ENCODE measurements at places on chromosomes 11 and 22. TPM values are rescaled to one million over a fixed set of nuclear protein-coding genes. Genes with fewer than 3 reads are reported as not detected.

The ZP1 gene
- 0.73 TPM for total RNA-seq

The CASP1 gene
- total RNA-seq = 15.4 TPM

The PLXNB2 gene
- 122 TPM for total RNA-seq

The MYO18B gene
- total RNA-seq = 0.15 TPM

The SLC22A12 gene
- not detected for total RNA-seq

The RAB39A gene
- total RNA-seq = 1.0 TPM

GRCh38 chr22:30452861-30453260, 19.0 kb downstream of the SEC14L3 start:
- no peak for DNase-seq
- H3K36me3 ChIP-seq = no peaks in the 10 kb centered on the region
- no peaks in the 10 kb centered on the region for H3K27me3 ChIP-seq
- H3K4me3 ChIP-seq = no peak overlapping the region
- H3K4me1 ChIP-seq = no peaks in the 10 kb centered on the region

- no peak overlapping the region for H3K27ac ChIP-seq
- no peaks in the 10 kb centered on the region for H3K36me3 ChIP-seq
- H3K4me3 ChIP-seq = no peak overlapping the region
- H3K4me1 ChIP-seq = no peaks in the 10 kb centered on the region
- no peak for DNase-seq
Observed at GRCh38 chr22:26822313-26822712, 164.9 kb downstream of the MIAT start.

DNA sequence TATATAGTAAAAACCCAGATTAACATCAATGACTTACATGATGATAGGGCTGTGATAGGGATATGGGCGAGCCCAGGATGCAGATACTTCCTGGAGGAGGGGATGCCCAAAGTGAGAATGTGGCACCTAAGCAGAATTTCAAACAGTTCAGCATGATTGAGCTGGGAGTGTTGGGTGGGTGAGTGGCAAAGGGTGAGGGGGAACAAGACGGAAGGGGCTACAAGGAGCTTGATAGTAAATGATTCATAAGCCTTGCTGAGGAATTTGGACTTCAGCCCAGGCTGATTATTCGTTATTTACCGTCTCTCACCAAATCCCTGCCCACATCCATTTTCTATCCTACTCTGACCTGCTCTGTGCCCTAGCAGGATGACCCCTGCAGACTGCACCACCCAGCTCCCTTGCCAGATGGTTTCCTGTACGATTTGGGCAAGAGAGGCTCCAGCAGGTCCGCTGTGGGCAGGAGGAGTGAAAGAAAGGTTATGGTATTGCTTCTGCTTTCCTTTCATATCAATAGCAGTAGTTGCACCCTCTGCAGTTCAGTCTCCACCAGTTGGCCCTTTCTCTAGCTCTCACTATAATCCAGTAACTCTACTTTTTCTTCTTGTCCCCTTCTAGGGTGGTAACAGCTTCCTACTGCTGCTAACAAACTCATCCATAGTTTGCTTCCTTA, 30.3 kb upstream of the SIK2 start:
- no peaks in the 10 kb centered on the region for H3K36me3 ChIP-seq
- DNase-seq = no peak
- H3K27ac ChIP-seq = no peak overlapping the region
- no peaks in the 10 kb centered on the region for H3K27me3 ChIP-seq
- no peaks in the 10 kb centered on the region for H3K4me1 ChIP-seq
- no peak overlapping the region for H3K4me3 ChIP-seq

All from breast epithelium (tissue), 4 donors.